ENCODE measurements at places on chromosomes 13 and 19.

GRCh38 chr13:52454459-52454819 is 839 bp upstream of the CKAP2 start:
- DNase-seq = no peak

DNA sequence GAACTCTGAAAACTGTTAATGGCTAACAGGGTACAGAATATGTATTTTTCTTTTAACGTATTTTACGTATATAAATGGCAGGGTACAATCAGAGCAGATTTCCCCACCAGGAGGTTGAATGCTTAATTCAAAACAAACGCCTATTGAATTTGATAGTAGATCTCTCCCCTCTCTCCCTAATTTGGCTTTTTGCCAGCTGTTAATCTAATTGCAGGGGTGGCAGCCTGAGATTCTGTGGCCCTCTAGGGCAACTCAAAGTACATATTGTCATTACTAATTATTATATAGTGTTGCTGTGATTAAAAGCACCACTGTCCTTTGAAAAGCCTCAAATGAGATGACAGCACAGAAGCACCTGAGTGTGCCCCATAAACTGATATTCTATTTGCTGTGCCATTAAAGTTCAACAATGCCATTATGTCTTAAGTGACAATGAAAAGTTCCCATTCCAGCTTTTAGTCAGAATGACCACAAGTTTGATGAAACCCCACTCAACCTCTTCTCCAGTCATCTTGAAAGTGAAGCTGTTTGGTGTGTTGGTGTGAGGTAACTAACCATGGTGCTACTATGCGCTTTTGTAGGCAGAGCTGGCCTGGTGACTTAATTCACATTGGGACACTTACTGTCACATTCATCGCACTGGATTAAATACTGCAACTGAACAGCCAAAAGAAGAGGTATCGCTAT is 351.4 kb downstream of the KCNRG start:
- no peak for DNase-seq

DNA sequence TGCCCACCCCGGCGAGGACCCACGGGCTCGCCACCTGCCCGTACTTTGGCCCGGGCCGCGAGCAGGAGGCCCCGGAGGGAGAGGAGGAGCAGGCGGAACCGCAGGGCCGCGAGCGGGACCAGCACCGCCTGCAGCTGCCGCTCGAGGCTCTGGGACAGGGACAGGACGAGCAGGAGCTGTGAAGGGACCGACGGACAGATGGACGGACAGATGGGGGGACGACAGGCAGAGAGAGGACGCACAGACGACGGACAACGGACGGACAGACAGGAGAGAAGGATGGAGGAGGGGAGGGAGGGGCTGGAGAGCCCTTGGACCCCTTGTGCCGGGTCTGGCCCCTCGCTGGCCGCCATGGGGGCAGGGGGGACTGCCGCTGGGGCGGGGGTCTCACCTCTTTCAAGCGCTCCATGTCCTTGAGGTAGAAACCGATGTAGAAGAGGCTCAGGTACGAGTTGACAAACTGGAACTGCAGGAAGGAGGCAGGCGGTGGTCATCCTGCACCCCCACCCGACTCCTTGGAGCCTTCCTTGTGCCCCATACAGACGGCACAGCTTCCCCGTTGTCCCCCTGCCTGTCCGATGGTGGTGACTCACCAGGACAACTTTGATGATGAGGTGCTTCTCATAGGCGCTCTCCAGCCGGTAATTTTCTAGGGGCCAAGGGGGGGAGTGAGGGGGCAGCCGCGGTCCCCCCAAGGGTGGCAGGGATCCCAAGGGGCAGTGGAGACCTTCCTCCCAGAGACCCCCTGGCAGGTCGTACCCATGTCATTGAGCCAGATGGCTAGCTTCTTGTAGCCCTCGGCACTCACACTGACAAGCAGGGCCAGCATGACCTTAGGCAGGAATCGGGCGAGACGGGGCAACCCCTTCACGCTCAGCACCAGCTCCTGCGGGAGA is 5.0 kb downstream of the ANO8 start:
- DNase-seq = no peak

- DNase-seq = no peak
Measured at GRCh38 chr13:43356567-43356966, 333.2 kb downstream of the DNAJC15 start.

DNA sequence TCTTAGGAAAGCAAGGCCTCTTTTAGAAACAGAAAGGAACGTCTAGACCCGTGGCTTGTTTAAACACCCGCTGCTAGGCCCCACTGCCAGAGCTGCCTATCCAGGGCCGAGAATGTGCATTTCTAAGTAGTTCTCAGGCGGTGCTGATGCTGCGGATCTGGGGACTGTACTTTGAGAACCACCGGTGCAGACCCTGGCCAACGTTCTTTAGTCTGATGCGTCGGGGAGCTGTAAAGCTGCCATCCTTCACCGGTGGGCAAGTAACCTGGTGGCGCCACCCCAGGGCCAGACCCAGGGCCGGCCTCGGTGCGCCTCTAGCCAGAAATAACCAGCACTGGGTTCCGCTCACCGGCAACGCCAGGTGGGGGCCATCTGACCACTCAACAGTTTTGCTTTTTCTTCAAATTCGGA is 47.1 kb downstream of the TGDS start:
- peak; percentile 89 for DNase-seq

- DNase-seq = no peak
Measured at GRCh38 chr13:40087091-40088002, 431.9 kb downstream of the COG6 start.

GRCh38 chr13:111402441-111402840 is 82.0 kb downstream of the TEX29 start:
- no peak for DNase-seq

DNA sequence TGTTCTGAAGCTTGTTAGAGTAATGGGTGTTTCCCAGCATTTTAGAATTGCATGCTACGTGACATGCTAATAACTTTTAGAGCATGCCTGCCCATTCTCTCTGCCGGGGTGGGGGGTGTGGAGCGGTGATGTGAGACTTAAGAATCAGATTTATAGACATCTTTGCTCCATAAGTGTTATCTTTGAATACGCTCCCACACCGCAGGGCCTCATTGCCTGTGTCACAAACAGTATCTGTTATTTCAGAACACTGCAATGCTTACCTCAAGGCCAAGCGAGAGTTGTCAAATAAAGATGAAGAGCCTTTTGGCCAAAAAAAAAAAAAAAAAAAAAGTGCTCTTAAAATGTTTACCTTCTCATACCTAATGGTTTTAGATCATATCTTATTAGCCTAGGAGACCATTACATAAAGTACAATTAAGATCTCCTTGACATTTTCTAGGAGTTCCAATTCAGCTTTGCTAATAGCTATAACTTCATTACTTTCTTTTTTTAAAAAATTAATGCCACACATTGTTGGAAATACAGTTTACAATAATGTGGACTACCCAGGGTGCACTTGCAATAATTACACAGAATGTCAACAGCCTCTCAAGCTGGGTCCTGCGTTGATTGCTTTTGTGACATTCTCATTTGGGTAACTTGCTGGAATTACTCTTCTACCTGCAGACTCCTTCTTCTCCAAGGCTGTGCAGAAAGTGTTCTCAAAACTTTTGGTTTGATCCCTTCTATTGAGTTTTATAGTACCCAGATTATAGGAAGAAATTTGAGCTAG is 525.3 kb downstream of the KLF12 start:
- DNase-seq = no peak

Data from WERI-Rb-1 (cell line).